D721Med (cell line): ENCODE measurements at places on chromosomes 2 and 18.

DNA sequence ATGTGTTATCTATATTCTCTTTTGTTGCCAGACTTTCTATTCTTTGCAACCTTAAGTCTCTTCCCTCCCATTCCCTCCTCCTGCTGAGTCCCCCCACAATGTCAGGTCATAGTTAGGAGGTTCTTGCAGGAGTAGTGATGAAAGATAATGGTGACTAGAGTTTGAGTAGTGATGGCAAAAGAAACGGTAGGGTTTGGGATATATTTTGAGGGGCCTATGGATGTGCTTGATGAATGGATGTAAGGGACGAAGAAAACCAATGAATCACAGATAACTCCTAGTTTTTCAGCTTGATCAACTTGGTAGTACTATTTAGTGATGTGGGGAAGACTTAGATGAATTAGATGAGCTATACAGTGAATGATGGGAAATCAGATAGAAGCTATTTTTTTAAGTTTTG lies 21.0 kb downstream of the EML4 start:
- no peak for DNase-seq

DNA sequence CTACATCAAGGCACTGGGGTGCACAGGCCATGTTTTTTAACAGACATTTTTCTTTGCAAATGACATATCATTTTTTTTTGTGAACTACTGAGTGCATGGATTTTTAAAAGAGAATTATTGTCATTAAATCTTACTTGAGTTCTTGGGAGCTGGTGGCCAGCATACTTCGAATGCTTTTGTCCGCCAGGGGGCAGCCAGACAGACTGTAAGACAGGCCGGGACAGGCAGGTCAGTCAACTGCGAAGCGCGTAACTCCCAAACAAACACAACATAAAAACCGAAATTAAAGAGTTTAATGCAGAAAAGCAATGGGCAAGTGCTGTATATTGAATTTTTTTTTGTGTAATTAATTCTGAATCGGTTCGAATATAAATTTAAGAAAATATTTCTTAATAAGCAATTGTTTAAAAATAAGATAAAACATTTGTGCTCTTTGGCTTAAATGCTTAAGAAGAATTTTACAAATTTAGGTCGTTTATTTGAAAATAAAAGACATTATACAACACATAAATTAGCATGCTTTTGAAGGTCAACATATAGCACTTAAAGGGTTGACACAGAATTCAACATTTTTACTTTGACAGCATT lies 142.2 kb upstream of the PXDN start:
- no peak for DNase-seq

DNA sequence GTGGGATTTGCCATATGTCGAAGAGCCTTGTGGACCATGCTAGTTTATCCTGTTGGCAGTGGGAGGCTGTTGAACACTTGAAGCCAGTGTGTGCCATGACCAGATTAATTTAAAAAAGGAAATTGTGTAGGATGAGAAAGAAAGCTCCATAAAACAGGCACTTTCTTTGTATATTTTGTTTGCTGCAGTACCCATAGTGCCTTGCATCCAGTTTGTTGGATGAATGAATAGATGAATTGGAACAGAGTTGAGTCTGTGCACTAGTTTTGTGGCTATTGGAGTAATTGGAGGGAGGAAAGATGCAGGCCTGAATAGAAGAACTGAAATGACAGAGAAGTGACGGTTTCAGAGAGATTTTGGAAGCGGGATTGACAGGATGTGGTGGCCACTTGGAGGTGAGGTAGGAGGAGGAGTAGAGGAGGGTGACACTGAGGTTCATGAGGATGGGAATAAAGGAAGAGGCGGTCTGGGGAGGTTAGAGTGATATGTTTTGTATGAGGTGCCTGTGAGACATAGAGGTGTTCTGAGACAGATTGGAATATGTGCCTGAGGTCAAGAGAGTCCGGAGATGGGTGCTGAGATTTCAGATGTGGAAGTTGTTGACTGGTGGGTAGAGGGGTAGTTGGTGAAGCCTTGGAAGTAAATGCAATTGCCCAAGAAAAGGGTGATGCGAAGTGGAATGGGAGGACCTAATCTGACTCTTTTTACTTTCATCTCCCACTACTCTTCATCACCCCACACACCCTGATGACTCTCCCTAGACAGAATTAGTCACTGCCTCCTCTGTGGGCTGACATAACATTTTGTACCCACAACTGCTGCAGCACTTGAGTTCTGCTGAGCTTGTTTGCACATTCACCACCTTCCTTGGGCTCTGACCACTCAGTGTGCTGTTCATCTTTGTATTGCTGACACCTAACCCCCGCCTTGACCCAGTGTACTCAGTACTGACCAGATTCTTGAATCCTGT lies 5.1 kb downstream of the DGUOK start:
- no peak for DNase-seq

DNA sequence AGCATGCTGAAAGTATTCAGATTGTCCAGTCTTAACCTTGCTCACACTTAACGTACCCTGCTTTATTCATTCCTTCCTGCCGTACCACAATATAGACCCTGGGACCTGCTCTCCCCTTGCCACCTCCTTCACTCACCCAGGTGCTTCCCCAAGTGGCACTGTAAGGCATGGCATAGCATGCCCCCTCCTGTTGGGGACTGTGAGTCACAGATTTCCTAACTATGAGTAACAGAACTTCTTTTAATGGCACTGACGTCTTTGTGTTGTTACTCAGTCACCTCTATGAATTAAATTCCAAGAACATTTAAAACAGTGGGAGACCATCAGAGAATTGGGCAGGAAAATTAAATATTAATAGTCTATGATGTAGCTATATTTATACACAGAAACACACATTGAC lies 117.2 kb downstream of the CTNNA2 start:
- no peak for DNase-seq

DNA sequence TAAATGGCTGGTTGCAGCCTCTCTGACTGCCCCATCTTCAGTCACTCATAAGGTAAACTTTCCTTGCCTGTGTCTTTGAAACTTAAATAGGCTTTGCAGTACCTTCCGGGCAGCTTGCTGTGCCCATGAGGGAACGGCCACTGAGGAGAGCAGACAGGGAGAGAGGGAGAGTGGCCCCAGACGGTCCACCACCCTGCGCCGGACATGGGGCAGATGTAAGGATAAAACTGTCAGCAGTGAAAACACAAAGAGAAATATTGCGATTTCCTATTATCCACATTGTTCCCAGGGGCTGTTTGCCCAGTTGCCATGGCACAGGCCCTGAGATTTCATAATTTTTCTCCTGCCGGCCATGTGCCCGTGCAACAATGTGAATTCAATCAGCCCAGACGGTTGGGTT lies 265.9 kb upstream of the SALL3 start:
- no peak for DNase-seq

GRCh38 chr2:15828576-15828975 lies 111.8 kb upstream of the MYCN start:
- DNase-seq: no peak

GRCh38 chr2:204795156-204795555 lies 249.9 kb downstream of the PARD3B start:
- DNase-seq: no peak

DNA sequence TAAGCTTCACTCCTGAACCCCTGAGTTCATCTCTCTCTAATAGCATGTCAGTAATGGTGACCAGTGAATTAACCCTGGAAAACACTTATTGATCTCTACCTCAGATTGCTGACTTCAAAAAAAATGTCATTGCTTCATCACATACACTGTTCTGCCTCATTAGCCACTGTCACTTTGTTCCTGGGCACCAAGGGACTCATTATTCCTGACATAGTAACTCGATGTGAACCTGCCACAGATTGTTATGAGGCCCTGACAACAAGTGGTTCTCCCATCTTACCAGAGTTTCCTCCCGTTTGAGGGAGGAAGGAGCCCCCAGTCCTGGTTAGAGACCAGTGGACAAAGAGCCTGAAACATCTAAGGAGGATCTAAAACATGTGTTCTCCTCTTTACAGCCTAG lies 403.3 kb upstream of the SMIM21 start:
- DNase-seq: no peak

DNA sequence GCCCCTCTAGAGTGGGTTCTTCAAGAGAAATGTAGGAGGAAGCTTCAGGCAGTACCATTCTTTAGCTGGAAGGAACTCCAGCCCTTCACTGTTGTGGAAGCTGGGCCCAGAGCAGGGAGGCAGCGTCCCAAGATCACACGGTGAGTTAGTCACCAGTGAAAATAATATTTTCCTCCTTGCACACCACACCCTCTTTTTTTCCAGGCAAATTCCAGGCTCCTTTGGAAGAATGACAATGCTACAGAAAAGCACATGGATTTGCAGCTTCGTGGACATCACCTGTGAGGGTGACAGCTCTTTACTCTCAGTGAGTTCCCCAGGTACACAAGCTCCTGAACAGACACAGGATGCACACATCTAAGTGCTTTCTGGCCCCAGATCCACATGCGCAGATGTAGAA lies 157.1 kb downstream of the COL6A3 start:
- no peak for DNase-seq

DNA sequence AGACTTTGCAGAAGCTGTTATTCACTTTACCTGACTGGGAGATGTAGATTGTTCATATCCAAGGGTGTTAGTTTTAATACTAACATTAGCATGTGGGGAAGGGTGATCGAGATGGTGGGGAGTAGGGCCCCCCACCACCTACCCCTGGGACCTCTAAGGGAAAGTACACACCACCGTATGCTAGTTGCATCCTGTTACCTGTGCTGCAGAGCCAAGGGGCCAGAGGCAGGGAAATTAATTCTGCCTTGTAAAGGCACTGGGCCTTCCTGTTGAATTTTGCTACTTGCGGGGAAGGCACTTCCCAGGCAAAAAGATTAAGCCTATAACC lies 9.0 kb downstream of the STEAP3 start:
- no peak for DNase-seq

GRCh38 chr2:26148501-26148900 lies 24.4 kb upstream of the GAREM2 start:
- DNase-seq: no peak

DNA sequence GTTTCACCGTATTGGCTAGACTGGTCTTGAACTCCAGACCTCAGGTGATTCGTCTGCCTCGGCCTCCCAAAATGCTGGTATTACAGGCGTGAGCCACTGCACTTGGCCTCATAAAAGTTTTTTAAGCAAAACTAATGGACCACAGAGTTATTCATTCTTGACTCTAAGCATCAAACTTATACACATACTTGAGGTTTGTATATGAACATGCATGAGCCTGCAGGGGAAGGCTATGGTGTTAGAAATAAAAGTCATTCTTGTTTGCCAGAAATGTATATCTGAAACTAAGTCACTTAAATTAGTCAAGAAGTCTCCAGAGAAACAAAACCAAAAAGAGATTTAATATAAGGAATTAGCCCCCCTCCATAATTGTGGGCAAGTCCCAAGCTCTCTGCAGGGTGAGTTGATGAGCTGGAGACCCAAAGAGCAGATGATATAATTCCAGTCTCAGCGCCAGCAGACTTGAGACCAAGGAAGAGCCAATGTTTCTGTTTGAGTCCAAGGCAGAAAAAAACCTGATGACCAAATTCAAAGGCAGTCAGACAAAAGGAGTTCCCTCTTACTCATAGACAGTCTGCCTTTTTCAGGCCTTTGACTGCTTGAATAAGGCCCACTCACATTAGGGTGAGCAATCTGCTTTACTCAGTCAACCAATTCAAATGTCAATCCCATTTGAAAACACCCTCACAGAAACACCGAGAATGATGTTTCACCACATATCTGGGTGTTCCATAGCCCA lies 69.0 kb upstream of the DSG1 start:
- DNase-seq: no peak

GRCh38 chr2:228263156-228263555 lies 81.7 kb upstream of the SPHKAP start:
- DNase-seq: no peak

DNA sequence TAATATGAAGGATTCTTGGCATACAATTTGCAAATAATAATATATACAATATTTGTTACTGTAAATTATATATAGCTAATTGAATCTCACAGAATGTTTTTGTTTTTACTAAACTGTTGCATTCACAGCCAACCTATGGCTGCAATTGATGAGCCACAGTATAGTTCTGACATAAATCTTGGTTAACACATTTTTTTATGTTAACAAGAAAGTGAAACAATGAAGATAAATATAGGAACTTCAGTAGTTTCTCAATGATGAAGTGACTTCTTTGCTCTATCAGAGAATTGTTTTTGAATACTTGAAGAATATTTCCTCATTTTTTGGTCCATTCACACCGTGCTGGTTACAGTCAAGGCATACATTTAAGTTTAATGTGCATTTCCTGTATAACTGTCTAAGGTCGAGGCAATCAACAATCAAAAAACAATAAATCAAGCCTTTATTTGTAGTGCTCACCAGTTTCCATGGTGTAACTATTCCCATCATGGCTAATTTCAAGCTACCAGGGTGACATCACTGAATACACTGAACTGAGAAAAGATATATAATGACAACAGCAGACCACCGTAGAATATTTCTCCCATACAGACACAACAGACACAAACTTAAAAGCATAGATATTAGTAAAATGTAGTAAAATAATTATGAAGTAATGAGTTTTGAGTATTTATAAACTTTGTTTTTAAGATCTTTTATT lies 12.9 kb upstream of the ETAA1 start:
- DNase-seq: no peak

DNA sequence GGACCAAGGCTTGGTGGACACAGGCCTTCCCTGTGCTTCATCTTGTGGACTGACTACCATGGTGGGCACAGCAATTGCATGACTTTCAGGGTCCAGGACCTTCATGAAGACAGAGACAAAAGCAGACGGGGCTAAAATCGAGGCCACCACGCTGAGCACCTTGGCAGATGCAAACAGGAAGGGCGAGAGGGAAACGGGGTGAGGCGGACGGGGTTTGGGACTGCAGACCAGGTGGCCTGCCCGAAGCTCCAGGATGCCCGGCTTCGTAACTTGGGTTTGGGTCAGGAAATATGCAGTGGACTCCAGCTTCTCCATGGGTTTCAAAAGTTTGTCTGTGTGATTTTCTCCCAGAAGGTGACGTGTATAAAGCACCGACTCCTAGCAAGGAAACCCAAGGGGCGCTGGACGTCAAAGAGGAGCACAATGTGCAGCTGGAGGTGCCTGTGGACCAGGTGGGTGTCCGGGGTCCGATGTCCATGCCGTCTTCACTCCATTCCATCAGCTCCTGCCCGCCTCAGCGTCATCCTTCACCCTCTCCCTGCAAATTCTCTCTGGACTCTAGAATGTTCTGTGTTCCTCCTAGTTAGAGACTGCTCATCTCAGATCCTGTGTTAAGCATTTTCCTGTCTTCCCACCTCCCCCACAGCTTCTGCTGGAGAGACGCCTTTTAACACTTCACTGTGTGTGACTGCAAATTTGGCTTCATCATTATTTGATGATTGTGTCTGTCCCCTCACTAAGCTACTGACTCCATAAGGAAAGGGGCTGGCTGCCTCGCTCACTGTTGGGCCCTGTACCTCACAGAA lies 65.8 kb downstream of the DCDC2C start:
- DNase-seq: no peak

GRCh38 chr18:35345460-35345921 lies 1.3 kb upstream of the ZNF24 start:
- DNase-seq: no peak
